ENCODE measurements at places on chromosomes 4 and X.

GRCh38 chrX:1537031-1537715 is at the start of gene P2RY8:
Gene P2RY8 (minus strand): TSS chrX:1537185. CDS start chrX:1466558, 70,627 bp downstream.
- peak; percentile 11 for DNase-seq

- no peak for DNase-seq
These were observed 65.0 kb upstream of the DDX60 start for GRCh38 chr4:168383510-168383909.

DNA sequence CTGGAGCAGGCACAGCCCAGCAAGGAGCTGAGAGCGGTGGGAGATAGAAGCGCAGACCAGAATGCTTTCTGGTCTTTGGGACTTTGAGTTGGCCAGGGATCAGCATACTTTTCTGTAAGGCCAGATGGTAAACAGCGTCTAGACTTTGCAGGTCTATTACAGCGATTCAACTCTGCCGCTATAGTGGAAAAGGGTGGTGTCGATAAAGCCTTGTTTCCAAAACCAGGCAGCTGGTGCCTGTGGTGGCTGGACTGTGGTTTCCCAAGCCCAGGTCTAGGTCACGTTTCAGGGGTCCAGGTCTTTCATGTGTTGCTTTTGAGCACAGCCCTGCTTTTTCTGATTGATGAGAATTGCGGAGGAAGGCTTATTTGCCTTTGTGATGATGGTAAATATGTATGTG is 40.1 kb downstream of the HTT-AS start:
- no peak for DNase-seq

GRCh38 chr4:3037957-3038461 is 36.3 kb downstream of the HTT-AS start:
- DNase-seq = no peak
